HepG2 (cell line): ENCODE measurements at places on chromosomes 16 and 17.

DNA sequence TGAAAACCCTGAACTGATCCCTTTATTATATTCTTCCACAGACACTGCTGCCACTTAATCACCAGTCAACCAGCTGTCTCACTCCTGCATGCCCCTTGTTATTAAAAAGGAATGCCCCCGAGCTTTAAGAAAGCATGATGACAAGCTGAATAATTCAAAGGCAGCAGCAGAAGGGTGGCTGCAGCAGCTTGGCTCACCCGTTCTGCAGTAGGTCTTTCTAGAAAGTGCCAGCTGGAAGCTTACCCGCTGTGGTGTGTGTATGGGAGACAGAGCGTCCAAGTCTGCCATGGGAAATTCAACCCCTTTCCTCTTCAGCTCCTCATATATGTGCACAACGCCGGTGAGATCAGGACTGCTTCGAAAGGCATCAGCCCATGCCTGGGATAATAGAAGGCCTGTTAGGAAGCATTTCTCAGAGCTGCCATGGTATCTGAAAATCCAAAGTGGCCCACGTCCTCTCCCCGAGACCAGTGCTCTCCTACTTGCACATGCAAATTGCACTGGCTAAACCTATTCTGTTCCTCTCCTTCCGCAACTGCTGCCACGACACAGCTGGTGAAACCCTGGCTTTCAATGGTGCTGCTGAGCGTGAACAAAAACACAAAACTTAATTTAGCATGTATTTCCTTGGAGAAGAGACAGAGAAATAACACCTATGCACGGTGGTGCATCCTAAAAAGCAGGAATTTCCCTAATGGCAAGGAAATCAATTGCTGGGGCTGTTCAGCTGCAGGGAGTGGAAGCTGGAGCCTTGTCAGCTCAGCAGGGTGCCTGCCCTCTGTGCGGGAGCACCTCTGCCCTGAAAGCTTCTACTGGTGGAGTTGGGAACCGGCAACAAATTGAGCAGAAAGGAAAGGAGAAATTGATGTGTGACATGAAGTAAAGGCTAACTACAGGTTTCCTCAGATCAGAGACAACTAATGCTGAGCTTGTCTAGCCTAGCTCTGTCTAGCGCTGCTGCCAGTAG is 47.9 kb upstream of the SREBF1 start:
- no peak for DNase-seq

DNA sequence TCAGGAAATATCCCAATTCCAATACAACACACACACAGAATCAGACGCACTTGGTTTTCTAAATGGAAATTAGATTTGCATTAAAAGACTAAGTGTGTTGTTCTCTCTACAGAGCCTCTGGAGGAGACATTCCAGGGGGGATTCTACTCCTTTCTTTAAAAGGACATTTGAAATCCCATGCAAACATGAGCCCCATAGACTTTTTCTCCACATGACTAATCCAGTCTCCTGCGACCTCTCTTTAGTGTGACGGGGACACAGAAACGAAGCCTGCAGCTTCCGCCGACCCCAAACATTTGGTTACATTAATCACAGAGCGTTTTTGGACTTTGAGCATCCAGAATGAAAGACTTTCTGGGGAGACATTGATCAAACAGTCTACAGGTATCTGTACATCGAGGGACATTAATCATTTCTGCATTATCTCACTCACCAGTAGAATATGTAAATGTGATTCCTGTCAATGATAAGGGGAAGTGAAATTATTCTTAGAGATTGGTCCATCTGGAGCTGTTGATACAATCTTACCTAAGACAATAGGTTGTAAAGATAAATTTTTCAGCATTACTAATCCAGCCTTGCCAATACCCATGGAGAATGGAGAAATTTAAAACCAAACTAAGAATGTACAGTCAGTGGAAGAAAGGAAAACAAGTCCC is 103.4 kb upstream of the IRX3 start:
- no peak for DNase-seq

DNA sequence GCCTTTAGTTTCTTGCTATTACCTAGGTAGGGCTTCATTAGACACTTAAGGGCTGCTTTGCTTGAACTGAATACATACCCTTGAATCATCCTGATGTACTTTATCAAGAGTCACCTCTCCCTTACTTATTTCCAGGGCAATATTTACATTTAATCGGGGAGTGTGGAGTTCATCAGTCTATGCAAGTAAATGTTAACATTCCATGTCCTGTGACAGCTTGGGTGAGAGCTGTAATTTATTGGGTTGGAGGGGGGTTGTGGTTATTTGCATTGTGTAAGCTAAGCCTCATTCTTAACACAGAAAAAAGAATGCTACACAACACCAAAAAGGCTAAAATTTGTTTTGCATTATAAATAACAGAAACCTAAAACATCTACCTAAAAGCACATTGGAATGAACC is 16.7 kb downstream of the KCNJ16 start:
- no peak for DNase-seq

- DNase-seq, result no peak
These were observed 53.4 kb downstream of the PITPNM3 start for GRCh38 chr17:6502871-6503509.

- peak; percentile 80 for DNase-seq
These were observed 23.4 kb downstream of the ACSM1 start for GRCh38 chr16:20673882-20674683.

GRCh38 chr17:72122010-72122764 is 1.4 kb downstream of the SOX9 start:
- DNase-seq, result no peak

- no peak for DNase-seq
These were observed 51.9 kb downstream of the CDYL2 start for GRCh38 chr16:80752541-80752940.

- DNase-seq, result no peak
These were observed 63.8 kb upstream of the CHMP6 start for GRCh38 chr17:80927791-80928216.

- no peak for DNase-seq
These were observed 167.9 kb downstream of the CCT6B start for GRCh38 chr17:34793231-34793908.

DNA sequence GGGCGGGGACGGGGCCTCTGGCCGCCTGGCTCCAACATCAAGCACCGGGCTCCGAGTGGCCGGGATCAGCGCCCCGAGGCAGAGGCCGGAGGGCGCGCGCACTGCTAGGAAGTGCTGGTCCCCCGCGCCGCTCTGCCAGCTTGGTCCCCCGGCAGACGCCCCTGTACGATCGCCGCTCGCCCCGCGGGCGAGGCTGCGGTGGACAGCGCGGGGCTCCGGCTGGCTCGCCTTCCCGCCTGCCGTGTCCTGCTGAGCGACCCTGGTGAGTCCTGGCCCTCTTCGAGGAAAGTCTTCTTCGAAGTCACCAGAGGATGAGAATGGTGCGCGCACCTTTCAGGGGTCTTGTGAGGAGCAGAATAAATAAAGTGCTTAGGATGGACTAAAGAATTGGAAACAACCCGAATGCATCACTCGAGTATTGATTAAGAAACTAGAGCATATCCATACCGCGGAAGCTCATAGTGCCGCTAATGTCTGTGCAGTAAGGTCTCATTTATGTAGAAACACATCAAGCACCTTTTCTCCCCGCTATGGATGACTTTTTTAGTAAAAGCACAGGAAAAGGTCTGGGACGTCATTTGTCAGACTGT is 392 bp downstream of the ZNF213 start:
- DNase-seq, result no peak

GRCh38 chr17:7515911-7516610 is 31.9 kb downstream of the POLR2A start:
- peak; percentile 20 for DNase-seq

DNA sequence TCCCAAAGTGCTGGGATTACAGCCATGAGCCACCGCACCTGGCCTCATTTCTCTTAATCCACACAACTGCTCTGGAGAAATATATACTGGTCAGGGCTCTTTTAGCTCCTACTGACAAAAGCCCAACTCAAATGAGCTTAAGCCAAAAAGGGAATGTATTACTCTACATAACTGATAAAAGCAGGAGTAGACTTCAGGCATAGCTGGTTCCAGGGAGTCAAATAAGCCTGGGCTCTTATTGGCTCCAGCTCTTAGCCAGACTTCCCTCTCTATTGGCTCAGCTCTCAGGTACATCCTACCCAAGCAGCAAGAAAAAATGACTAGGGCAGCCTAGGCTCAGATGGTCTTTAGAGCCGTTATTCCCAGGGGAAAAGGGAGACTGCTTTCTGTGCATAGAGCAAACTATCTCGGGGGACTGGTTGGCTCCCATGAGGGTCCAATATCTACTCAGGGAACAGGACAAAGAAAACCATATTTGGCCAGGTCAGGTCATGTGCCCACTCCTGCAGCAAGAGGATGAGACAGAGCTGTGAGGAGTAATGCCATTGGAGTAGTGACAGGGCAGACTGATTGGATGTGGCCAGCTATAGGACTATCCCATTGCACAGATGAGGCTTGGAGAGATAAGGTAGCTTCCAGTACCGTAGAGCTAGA is 21.2 kb downstream of the TBX2 start:
- DNase-seq, result no peak

GRCh38 chr16:27499659-27500055 is 50.1 kb downstream of the GTF3C1 start:
- DNase-seq, result no peak

GRCh38 chr17:18184143-18185031 is 759 bp downstream of the ALKBH5 start:
- no peak for DNase-seq

GRCh38 chr17:81183316-81183715 is 17.3 kb upstream of the AATK start:
- no peak for DNase-seq

DNA sequence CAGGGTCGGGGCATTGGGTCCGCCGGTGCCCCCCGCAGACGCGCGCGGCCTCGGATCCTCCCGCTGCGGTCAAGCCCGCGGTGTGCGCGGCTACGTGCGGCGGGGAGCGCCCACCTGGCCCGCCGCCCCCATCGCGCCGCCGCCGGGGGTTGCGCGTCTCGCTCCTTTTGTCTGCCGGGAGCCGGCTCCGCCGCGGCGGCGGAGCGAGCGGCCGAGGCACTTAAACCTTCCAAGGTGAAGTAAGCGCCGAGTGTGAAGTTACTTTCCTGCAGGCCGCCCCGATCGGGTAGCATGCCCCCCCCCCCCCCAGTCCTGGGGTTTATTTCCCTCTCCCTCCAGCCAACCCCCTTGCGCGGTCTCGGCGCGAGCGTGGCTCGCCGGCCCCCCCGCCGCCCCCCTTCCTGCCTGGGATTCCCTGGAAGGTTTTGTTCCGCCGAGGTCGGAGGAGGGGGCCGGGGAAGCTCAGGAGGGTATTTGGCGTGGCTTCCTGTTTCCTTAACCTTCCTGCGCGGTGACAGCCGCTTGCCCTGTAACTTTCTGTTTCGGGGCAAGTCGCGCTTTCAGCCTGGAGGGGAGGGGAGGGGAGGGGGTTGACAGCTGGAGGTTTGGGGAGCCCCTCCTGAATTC is 56.6 kb upstream of the GSE1 start:
- DNase-seq, result no peak

GRCh38 chr16:27645396-27645795 is 95.5 kb downstream of the KATNIP start:
- DNase-seq, result no peak

DNA sequence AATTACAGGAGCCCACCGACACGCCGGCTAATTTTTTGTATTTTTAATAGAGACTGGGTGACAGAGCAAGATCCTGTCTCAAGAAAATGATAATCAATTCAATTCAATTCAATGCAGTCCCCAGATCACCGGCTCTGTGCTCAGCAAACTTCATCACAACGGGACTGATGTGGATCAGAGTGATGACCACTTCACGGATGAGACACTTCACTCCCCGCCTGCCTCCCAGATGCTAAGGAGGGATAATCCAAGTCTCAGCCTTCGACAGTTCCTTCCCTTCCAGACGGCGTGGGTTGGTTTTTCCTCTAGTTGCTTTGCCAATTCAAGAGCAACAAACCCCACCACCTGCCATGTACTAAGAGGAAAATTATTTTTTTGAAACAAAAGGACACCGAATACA is 93.8 kb downstream of the ZDHHC7 start:
- DNase-seq, result no peak

- DNase-seq, result no peak
These were observed 65.2 kb downstream of the XPO6 start for GRCh38 chr16:28146536-28146935.

DNA sequence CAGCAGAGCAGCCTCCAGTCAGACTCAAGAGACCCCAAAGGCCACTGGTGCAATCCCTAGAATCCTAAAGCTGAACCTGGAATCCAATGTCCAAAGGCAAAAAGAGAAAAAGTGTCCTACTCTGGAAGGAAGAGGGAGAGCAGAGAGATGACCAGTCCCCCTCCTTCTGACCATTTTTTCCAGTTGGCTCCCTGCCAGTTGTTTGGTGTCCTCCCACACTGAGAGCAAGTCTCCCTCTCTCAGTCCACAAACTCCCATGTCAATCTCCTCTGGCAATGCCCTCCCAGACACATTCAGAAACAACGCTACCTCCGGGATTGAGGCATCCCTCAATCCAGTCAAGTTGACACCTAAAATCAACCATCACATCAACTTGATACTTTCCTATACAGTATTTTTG is 4.3 kb upstream of the CLEC19A start:
- no peak for DNase-seq

GRCh38 chr17:16924696-16925440 is 47.0 kb downstream of the TNFRSF13B start:
- DNase-seq, result no peak

GRCh38 chr17:51739245-51739886 is 419.1 kb downstream of the CA10 start:
- DNase-seq, result no peak

DNA sequence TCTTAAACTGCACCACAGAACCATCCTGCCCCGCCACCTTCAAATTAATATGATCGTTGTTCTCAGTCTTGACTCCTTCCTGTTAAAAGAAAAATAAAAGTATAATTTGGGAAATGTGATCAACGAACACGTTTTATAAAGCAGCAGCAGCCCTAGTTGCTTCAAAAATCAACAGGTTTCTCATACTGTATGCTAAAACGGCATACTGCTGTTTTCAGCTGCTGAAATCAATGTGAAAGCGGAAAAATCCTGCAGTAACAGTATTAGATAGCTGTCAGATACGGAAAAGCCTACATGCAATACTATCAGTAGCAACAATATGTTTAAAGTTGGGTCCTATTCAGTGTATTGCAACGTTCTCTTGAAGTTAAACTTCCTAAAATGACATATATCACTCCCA is 1.6 kb downstream of the SUMO2 start:
- no peak for DNase-seq

- DNase-seq, result no peak
These were observed 6.4 kb upstream of the CD300LD start for GRCh38 chr17:74598346-74599022.

- peak; percentile 88 for DNase-seq
These were observed 6.2 kb upstream of the CPSF4L start for GRCh38 chr17:73267648-73268537.

- no peak for DNase-seq
These were observed 11.2 kb upstream of the FAM20A start for GRCh38 chr17:68612209-68612922.
